ENCODE measurements at places on chromosomes 1 and 21.

- no peak for DNase-seq
These were observed 7.5 kb downstream of the SRSF11 start for GRCh38 chr1:70228670-70229069.

GRCh38 chr21:26405735-26406361 lies 167.2 kb downstream of the CYYR1 start:
- peak; percentile 14 for DNase-seq

DNA sequence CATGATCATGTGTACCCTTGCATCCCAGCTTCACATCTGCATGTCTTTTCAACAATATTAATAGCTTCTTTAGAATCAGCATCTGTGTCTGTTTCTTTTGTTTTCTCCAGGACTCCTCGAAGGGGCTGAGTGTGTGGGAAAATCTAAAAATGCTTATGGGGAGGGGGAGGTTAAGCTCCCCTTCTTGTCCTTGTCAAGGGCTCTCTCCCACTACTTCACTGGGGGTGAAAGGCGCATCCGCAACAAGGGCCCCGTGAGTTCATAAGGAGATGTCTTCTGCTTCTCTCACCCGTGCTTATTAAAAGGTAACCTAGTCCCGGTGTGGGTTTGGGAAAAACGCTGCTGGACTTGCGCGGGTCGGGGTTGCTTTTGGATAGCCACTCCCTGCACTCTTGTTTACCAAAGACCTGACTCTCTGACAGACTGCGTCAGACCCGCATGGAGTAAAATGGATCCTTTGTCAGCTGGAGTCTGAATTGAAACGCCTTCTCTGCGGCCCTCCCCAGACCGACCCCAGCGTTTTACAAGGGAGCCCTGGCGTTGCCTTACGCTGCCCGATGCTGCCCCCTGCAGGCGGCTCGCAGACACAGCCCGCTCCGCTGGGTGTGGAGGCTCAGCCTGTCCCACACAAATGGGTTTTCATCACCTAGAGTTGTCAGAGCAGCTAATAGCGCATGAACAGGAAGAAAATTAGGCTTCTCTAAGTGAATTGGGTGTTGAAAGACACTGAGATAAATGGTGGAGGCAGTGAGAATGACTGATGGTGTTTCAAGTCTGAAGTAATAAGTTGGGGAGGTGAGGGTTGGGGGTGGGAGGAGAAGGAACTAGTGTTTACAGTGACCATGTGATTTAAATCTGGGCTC lies 53.8 kb downstream of the IER5 start:
- DNase-seq = peak; percentile 89

- no peak for DNase-seq
These were observed 57.3 kb upstream of the BACE2 start for GRCh38 chr21:41110664-41111063.

- DNase-seq = no peak
These were observed 117.5 kb downstream of the TGFB2 start for GRCh38 chr1:218462587-218462986.

GRCh38 chr1:222266223-222267196 lies 281.4 kb downstream of the HHIPL2 start:
- no peak for DNase-seq

- no peak for DNase-seq
These were observed 16.5 kb downstream of the PTCH2 start for GRCh38 chr1:44826375-44827196.

DNA sequence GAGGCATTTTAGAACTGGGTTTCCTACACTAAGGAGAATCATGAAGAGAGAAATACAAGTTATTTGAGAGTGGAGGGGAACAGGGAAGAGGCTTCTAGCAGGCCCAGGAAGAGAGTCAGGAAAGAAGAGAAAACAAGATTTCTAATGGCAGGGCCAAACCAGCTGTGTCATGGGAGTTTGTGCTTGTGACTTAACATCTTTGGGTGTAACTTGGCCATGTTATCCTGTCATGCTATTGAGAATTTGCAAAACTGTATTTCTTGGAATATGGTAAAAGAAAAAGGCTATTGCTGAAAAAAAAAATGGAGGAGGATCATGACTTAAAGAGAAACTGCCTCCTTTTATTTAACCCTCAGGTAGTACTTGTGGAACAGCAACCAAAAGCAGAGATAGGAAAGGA lies 47.4 kb upstream of the TNFSF18 start:
- no peak for DNase-seq

GRCh38 chr1:8866173-8866791 lies 12.2 kb downstream of the ENO1 start:
- DNase-seq = no peak

- DNase-seq = no peak
These were observed 8.5 kb downstream of the GPA33 start for GRCh38 chr1:167081594-167082156.

DNA sequence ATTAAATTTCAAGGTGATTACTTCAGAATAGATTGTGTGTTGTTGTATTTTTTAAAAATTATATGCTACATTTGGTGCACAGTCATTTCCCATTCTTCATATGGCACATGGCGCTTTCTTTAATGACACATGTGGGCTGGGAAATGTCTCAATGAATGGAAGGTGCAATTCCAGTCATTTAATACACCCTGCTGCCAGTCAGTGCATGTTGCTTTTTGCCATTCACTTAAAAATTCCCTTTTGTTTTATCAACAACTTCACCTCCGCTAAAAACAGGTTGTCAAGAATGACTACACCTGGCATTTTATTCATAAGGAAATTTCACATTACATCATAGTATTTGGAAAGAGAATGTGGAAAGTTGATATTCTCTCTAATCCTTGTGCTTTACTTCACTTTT lies 716.4 kb upstream of the ADAMTS5 start:
- no peak for DNase-seq

DNA sequence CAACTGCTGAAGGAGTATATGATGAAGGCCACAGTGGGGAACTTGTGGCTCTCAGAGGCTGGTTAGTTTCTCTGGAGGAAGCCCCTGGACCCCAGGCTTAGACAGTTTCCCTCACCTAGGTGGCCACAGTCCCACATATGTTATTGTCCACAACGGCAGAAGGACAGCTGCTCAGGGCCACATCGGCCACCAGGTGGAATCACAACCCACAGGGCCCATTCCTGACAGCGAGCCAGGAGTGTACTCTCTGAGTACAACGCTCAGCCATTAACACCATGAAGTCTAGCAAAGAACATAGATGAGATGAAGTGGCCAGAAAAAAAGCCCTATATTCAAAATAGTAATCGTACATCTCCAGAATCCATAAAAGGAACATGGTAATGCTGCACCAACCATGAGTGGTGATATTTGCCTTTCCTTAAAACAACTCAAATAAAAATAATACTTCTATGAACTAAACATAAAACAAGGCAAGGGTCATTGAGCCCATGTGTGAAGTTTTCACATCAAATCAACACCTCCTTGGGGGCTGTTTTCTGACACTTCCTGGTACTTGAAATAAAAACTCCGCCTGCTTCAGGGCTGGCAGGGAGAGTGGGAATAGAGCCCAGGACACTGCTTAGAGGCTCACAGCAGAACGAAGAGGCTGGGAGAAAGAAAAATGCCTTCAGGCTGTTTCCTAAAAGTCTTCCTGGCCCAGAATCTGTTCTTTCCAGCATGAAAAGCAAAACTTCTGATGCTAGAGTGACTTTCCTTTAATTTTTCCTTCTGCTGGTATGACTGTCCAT lies 383.3 kb downstream of the HHAT start:
- no peak for DNase-seq
